ENCODE measurements at places on chromosomes 3 and 15.

DNA sequence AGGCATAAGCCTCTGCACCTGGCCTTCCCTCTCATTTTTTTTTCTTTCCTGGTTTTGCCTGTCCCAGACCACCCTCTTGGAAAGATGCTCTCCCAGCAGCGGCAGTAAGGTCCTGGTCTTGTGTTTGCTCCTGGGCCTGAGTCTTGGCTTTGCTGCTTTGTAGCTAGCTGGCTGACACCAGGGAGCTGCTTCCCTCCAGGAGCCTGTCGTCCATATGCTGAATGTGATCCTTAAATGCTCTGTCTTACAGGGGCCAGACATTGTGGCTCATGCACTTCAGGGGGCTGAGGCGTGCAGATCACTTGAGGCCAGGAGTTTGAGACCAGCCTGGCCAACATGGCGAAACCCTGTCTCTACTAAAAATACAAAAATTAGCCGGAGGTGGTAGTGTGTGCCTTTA is 17.2 kb downstream of the FLNB start:
- DNase-seq, result no peak

DNA sequence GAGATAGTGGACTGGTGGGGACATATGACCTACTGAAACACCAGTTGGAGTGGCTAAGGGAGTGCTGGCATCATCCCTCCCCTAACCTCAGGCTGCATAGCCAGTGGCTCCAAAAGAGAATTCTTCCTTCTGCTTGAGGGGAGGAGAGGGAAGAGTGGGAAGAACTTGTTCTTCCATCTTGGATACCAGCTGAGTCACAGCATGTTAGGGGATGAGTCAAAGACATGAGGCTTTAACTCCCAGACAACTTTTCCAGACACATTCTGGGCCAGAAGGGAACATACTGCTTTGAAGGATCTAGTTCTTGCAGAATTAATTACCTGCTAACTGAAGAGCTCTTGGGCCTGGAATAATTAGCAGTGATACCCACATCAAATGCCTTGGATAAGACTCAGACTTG is 36.8 kb upstream of the PEX5L start:
- DNase-seq, result no peak

GRCh38 chr3:54120657-54121413 is 1.5 kb upstream of the CACNA2D3 start:
- DNase-seq, result no peak

- no peak for DNase-seq
Observed at GRCh38 chr3:178480274-178480673, 56.0 kb upstream of the KCNMB2 start.

GRCh38 chr3:105832644-105833043 is 36.2 kb downstream of the CBLB start:
- DNase-seq, result no peak

GRCh38 chr15:33095641-33096040 is 98.9 kb downstream of the FMN1 start:
- DNase-seq, result no peak

DNA sequence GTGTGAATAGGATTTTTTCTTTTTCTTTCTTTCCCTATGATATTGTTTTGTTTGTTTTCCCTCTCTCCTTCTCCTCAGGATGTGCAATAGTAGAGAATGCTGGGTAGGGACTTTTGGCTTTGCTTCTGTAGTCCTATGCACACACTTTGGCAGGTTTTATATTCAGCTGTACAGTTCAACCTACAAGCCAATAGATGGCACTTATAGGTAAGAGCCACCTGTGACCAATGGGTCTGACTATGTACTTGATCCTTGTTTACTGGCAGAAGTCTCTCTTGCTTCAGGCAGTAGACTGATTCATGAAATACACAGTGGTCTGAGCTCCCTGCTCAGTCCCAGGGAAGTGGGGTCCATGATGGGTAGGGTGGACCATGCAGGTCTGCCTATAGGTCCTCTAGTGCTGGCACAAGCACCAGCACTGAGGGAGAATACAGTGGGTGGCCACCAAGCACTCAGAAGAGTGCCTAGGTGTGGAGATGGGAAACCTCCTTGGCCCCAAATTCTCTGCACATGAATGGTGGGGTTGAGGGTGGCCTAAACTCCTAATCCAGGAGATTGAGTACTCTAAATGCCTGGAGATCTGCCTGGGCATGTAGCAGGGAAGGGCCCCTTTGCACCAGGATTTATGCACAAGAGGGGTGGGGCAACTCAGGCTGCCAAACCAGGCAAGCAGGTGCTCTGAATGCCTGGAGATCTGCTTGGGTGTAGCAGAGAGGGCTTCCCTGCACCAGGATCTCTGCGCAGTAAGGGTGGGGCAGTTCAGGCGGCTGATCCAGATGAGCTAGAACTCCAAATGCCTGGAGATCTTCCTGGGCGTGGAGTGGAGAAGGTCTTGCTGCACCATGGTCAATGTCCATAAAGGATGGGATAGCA is 176.1 kb downstream of the DOCK3 start:
- no peak for DNase-seq

DNA sequence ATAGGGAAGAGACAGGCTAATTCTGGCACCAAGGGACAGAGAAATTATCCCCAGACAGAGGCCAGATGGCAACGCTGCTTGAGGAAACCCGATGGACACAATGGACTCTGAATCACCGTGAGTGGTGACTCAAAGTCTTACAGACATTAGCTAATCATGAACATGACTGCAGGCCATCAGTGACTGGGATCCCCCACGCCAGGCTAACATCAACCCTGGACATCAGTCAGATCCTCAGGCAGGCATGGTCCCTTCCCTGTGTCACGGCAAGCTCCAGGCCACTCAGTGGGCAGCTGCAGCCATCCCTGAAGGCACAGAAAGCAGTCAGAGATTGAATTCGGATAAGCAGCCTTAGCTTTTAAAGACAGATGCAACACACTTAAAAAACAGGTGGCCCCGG is 23.8 kb upstream of the OXTR start:
- DNase-seq, result peak; percentile 91

GRCh38 chr3:84066915-84067314 is 891.9 kb upstream of the CADM2 start:
- no peak for DNase-seq

GRCh38 chr3:161153480-161153879 is 48.3 kb upstream of the B3GALNT1 start:
- DNase-seq, result no peak

GRCh38 chr3:186532598-186533072 is 11.5 kb downstream of the CRYGS start:
- DNase-seq, result no peak

DNA sequence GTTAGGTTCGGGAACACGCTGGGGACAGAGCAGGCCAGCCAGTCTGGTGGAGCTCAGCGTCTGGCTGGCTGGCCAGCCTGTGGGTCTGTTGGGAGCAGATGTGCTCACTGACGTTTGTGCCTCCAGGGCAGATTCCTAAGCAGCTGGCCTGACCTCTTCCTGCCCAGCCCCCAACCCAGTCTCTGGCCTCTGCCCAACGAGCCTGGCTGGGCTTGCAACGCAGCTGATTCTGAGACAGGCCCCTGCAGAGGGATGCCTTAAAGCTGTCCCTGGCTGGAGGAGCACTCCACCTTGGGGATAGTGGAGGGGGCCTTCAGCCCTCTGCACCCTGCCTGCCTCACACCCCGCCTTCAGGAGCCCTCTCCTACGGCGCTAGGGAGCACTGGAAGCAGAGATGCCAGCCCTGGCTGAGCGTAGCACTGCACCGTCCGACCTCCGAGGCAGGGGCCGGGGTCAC is 46.0 kb downstream of the KLF13 start:
- peak; percentile 93 for DNase-seq

- DNase-seq, result no peak
Observed at GRCh38 chr3:14398797-14399106, 3.7 kb upstream of the SLC6A6 start.

- DNase-seq, result no peak
Observed at GRCh38 chr15:45139770-45140169, 10.0 kb downstream of the DUOX1 start.

- DNase-seq, result no peak
Observed at GRCh38 chr3:69821133-69821532, 81.9 kb downstream of the MITF start.

DNA sequence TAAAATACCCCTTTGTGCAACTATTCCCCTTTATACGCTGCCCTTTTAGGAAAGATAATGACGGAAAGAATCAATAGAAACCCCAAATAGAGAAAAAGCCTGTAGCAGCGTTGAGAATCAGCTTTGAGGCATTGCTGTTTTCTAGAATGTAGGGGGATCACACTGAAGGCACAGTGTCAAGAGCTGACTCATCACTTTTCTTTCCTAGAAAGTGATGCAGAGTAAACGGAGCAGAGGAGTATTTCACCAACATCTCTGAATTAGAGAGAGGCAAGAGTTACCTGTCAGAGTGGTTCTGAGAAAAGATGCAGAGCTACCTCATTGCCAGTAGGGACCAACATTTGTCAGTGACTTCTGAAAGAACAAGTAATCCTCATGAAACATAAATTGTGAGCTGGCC is 269.8 kb upstream of the TMC3 start:
- DNase-seq, result no peak

DNA sequence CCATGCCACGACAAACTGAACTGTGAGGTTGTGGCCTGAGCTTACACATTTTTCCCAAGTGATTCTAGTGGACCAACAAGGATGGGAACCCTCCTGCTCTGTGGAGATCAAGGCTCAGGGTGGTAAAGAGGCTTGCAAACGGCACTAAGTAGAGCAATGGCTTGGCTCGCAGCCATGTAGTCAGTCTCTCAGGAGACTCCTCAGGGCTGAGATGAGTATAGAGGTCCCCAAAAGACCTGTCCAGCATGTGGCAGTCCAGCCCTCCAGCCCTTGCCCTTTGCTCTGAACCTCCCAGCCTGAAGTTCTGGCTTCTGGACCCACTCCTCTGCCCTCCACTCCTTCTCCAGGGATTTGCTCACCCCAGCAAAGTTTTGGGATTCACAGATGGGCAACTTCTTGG is 8.3 kb upstream of the CAMP start:
- DNase-seq, result no peak

GRCh38 chr3:180548050-180548449 is 53.9 kb upstream of the TTC14 start:
- DNase-seq, result no peak

DNA sequence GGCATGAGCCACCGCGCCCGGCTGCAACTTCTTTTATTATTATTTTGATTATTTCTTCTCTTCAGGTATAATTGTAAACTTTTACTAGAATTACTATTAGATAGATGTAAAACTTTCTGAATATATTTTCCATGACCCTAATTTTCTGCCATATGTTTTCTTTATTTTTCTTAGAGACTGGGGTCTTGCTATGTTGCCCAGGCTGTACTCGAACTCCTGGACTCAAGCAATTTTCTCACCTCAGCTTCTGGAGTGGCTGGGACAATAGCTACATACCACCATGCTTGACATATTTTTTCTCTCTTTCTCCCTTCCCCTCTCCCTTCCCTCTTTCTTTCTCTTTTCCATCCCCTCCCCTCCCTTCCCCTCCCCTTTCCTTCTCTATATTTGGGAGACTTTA is 29.6 kb upstream of the CHST2 start:
- DNase-seq, result no peak

GRCh38 chr15:60093273-60094067 is 89.4 kb downstream of the FOXB1 start:
- no peak for DNase-seq

- no peak for DNase-seq
Observed at GRCh38 chr3:120274739-120275167, 10.3 kb downstream of the GPR156 start.

GRCh38 chr3:44021651-44022594 is 219.8 kb upstream of the TOPAZ1 start:
- peak; percentile 11 for DNase-seq

- peak; percentile 66 for DNase-seq
Observed at GRCh38 chr3:45499529-45499928, 95.0 kb upstream of the LIMD1 start.

- DNase-seq, result no peak
Observed at GRCh38 chr15:52037889-52038505, 19.0 kb downstream of the MAPK6 start.

DNA sequence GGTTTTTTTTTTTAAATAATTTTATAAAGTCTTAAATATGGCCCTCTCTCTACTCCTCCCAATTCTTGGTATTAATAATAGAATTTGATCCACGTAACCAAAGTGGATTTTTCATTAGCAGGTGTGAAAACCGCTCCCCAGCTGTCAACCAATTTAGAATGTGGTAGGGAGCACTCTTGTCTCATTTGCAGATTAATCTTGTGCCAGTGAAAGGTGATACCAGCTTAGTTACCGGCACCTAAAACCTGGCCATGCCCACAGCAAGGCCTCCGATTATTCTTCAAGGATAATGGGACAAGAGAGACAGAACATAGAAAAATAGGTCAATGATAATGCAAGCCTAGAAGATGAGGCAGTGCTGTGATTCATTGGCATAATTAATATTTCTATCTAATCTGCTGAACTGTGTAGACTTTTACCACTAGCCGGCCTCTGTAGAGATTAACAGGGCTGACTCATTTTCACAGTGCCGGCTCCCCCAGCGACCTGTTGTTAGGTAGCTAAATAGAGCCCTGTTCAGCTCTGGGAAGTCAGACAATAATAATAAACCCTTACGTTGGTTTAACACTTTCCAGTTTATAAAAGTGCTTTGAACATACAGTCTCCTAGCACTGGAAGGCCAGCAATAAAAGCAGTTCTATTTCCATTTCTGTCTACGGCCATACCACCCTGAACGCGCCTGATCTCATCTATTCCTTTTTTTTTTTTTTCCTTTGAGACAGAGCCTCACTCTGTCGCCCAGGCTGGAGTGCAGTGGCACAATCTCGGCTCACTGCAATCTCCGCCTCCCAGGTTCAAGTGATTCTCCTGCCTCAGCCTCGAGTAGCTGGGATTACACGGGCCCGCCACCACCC is 102.9 kb downstream of the SHQ1 start:
- no peak for DNase-seq

GRCh38 chr15:73046073-73046472 is 6.2 kb upstream of the NEO1 start:
- no peak for DNase-seq

DNA sequence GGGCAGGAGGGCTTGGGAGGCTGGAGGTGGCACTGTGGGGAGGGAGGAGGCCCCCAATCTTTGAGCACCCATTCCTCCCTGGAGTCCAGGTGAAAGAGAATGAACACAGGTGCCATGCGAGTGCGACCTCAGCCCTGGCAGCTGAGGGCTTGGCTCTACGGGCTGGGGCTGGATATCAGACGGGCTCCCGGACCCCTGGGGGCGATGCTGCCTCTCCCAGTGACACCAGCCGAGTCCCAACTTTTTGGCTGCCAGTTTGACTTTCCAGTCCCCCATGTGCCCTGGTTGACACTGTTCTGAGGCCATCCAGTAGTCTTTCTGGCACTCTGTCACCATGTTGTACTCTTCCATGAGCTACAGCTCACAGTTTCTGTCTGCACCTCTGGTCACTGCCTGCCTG is 1.2 kb downstream of the VILL start:
- no peak for DNase-seq

DNA sequence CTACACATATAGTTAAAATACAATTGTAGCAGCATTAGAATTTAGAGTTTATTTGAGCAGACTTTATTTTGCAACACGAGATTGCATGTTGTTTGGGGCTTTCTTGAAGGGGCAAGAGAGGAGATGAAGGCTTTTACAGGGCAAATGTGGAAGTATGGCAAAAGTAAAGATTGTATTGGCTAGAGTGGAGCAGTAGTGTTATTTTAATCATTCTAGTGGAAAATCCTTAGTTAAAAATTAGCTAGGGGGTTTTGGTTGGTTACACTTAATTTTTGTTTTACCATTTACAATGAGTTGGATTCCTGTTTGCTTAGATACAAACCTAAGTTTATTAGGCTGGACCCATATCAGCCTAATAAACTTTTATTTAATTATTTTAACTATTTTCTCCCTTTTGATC is 4.6 kb downstream of the OR5H15 start:
- DNase-seq, result no peak

- no peak for DNase-seq
Observed at GRCh38 chr15:45112591-45113379, 1.2 kb downstream of the DUOX2 start.
